ENCODE measurements at places on chromosomes 6 and 20.

DNA sequence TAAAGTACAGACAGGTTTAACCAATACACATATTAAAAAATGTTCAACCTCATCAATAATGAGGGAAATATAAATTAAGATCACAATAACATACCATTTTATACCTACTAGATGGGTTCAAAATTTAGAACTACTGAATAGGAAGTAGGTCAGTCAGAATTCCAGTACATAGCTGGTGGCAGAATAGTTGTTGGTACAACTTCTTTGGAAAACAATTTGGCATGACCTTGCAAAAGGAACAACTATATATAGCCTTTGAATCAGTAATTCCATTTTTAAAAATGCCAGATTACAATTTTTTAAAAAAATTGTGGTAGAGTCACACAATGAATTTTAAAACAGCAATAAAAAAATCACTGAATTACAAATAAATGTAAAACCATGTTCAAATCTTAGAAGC lies 165.6 kb downstream of the CDK19 start:
- no peak for DNase-seq

DNA sequence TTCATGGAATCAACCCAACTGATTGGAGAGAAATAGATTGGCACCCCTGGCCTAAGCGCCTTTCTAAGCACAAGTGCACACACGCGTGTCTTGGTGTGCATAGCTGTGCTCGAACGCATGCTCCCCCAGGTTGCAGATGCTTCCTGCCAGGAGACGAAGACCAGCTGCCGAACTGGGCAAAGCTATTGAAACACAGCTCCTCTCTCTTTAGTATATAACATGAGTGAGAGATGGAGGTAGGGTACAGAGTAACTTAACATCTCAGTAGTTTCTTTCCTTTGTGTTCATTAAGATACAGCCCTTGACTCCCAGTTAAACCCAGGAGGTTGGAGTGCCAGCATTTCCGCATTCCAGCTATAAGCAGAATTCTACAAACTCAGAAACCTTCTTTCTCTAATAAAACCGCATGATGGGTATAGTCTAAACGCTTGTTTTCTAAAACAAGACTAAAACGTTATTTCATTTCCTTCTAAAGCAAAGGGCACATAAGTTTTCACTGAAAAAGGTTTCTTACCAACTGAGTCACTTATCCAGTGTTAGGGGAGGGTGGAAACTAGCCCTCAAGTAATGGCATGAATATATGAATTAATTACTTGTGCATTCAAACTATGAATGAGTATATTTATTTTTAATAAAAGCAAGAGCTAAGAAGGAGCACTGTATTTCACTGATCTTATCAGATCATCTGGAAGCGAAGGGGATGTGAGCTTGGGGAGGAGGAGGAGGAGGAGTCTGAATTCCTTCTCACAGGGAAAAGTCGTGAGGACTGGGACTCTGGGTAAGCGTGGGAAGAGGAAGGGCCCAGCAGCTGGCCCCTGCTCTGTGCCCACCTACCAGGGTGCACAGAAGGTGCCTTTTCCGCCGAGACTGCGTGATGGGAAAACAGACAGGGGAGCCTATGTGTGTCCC lies 179.2 kb downstream of the TMEM242 start:
- DNase-seq = no peak

- DNase-seq = no peak
Observed at GRCh38 chr6:86357877-86358276, 579.5 kb upstream of the HTR1E start.

- DNase-seq = no peak
Observed at GRCh38 chr6:162245830-162246420, 481.6 kb downstream of the PRKN start.

DNA sequence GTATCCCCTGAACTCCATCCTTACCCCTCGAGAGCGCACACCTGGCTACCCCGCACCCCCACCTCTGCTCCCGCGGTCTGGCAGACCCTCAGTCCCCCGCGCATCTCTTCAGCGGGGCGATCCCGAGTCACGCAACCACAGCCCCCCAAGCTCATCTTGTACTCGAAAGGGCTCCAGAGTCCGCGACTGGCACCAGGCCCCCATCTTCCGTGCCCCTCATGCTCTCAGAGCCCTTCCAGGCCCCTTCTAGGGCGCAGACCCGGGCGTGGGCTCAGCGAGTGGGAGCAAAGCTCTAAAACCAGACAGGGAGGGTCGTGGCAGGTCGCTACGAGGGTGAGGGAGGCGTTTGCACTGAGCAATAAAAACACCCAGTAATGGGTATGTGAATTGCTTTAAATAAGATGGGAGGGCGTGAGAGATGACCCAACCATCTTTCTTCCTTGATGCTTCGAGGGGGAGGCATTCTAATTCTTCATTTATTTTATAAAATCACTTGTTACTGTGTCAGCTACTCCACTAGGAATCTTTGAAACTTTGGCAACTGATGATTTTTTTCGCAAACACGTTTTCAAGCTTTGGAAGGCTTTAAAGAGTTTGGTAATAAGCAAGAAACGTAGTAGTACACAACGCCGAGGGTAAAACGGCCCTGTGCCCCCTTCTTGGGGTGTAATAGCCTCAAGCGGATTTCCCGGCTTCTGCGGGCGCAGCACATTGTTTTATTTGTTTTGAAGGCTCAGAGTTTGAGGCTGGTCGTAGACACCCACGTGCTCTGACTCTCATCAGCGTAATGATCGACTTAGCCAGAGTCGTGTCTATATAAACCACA lies 42.6 kb upstream of the SUPT3H start:
- DNase-seq = no peak

DNA sequence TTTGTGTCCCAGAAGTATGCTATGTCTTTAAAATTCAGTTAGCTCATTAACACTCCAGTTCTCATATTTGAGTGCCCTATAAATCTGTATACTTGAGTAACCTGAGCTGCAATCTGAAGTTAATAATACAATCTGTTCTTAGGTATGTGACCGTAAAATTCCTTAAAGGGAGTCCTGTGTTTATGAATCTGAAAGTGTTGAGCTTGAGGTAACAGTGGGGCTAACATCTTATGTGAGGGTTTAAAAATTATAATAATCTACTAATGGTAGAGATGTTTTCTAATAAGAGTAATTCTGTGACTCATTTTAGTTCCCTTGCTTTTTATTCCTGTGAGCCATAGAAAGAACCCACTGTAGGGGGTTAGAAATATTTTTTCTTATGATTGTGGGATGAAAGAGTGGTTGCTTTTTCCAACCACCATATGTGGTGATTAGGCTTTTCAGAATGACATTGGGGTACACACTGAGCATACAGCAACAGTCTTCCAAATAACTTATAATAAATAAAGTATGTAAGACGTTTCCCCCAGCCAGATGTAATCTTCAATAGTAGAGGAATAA lies 121.2 kb downstream of the BCKDHB start:
- no peak for DNase-seq

DNA sequence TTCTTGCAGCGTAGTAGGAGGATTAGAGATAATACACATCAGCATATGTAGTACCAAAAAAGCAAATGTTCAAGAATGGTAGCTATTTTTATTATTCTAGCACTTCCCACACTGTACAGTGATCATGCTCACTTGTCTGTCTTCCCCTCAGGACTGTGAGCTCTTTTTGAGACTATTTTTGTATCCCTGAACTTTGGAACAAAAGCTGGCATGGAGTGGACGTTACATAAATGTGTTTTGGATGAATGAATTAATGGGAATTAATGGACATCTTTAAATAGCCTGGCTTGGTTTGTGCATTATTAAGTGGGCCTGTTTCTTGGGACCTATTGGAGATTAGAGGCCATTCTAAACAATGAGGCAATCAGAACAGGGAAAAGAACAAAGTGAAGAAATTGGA lies 243.7 kb downstream of the CD83 start:
- no peak for DNase-seq

All from posterior cingulate gyrus (tissue), 11 donors.